Activated CD4-positive, alpha-beta T cell treated with anti-CD3 and anti-CD28 coated beads for 36 hours (primary cell): ENCODE measurements at places on chromosomes 2 and 18. TPM values are rescaled to one million over a fixed set of nuclear protein-coding genes. Genes with fewer than 3 reads are reported as not detected.

DNA sequence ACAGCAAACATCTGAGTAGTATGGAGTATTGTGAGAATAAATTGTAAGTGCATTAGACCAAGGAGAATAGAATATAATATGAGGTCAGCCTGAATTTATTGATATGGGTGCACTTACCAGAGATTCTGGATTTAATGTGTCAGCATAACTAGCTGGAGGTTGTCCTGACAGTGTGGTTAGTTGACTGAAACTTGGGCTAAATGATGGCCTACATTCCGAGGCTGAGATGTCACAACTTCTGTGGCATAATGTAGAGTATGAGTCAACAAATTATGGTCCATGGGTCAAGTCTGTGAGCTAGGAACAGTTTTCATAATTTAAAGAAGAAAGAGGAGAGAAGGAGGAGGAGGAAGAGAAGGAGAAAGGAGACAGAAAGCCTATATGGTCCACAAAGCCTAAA, 127.6 kb downstream of the QPCT start:
- DNase-seq, result no peak

DSC1 gene
- not detected for total RNA-seq

- no peak for DNase-seq
These were observed 163.9 kb upstream of the HNMT start for GRCh38 chr2:137800386-137800785.

NIFK gene
- 213 TPM for total RNA-seq

GRCh38 chr2:230162981-230163380, 56.8 kb downstream of the SP110 start:
- no peak for DNase-seq

DNA sequence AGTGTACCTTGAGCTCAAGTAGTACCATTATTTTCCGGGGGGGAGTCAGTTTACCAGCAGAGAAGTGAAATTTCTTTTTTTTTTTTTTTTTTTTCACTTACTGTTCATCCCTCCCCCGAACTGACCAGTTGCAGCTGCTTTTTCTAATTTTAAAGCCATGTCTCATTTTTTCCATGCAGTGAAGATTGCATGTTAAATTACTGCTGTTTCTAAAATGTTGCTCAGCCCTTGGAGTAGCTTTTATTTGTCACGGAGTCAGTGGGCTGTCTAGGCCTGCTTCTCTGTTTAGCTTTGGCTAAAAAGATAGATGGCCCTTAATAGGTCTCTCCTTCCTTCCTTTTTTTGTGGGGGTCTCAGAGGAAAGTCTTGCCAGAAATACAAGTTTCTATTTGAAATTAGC, 70.2 kb downstream of the NGEF start:
- no peak for DNase-seq

DNA sequence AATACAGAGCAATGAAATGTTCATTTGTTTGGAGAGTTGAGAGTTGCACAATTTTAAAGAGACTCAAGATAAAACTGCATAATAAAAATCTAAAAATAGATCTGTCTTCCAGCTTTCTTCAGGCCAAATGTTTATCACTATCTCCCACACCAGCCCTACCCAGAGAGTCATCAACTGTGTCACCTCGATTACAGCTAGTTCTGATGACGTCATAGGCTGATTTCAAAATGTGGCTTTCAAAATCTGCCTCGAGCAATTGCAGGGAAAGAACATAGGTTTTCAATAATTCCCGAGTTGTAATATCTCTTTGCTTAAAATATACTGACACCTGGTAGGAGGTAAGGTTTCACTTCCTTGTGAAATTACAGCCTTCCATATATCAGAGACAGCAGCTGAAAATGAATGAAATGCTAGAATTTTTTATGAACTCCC, 677.6 kb upstream of the ID2 start:
- no peak for DNase-seq

GRCh38 chr2:39632876-39633275, 32.8 kb upstream of the TMEM178A start:
- DNase-seq, result no peak

GRCh38 chr2:72130659-72131360, 16.9 kb downstream of the CYP26B1 start:
- DNase-seq, result no peak

CCDC74B gene
- total RNA-seq, result 3.2 TPM

DNA sequence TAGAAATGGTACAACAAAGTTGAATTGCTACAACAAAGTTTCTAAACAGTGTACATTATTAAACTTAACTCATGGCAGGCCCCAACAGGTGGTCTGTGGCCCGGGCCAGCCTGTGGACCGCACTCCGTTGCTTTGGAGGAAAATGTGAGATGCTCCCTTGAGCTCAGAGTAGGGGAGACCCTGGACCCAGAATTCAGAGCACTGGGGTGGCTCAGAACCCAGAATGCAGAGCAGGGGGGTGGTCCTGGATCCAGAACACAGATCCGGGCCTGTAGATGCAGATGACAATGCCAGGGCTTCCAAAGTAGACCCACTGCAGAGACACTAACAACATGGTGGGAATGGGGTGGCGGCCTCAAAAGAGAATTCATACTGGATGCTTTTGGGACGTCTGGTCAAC, 311.0 kb downstream of the NDUFA10 start:
- DNase-seq, result no peak

DNA sequence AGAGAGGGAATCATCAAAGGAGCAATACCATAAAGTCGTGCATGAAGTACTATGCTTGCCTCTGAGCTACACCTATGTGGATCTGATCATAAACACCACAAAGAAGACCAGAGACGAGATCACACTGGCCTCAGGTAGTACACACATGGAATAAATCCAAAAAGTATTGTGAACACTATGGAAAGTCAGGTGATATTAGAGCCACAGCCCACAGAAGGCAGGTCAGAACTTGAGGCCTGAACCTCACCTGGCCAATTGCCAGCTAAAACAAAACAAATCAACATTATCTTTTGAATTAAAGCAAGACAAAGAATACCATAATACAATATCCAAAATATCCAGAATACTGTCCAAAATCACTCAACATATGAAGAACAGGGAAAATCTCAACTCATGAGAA, 371.1 kb downstream of the NCKAP5 start:
- no peak for DNase-seq

- no peak for DNase-seq
These were observed 187.8 kb upstream of the TNP1 start for GRCh38 chr2:217047631-217048030.

DNA sequence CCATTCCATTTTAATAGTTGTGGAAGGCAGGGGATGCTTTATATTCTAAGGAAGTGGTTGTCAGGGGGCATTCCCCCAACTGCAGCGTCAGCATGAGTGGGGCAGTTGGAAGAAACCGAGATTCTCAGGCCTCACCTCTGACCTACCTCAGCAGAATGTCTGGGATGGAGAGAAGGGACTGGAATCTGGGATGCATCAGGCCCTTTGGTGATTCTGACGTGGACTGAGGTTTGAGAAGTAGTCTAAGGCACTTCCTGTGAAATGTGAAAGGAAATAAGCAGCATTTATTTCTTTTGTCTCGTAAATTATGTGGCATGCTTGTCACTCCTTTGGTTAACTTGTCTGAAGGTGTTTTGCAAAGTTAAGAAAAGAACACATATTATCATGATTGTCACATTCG, 540.7 kb upstream of the NETO1 start:
- no peak for DNase-seq

DNA sequence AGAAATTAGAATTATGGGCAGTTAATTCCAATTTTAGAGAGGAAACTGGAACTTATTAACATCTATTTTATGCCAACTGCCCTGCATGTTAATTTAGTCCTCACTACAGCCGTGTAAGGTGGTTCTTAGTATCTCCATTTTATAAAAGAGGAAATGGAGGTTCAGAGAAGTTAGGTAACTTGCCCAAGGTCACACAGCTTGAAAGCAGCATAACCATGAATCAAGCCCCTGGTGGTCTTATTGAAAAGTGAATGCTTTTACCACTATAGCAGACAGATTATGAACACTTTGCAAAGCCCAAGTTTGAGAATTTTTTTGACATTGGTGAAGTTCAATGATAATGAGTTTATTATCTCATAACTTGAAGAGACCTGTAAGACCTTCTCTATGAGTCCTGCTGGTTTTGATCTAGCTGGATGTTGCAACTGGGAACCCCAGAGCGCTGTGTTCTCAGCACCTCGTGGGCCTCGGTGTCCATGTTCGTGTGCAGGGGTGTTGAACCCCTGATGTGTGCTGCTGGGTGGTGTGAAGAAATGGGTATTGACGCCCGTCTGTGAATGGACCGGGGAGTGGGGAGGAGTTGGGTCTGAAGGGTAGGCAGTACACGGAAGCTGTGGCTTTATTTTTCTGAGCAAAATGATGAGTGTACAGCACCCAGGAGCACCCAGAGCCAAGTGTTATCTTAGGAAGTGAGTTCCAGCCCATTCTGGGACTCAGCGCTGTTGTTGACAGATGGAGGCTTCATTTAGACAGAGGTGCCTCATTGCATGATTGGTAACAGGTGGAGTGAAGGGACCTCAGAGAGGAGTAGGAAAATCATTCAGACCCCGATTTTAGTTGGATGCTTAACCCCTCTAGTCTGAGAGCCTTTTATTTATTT, 9.7 kb downstream of the GREB1 start:
- no peak for DNase-seq

CAPN14 gene
- 0.64 TPM for total RNA-seq

HJURP gene
- total RNA-seq, result 111 TPM

COL4A4 gene
- total RNA-seq, result not detected

CIB4 gene
- not detected for total RNA-seq

DNA sequence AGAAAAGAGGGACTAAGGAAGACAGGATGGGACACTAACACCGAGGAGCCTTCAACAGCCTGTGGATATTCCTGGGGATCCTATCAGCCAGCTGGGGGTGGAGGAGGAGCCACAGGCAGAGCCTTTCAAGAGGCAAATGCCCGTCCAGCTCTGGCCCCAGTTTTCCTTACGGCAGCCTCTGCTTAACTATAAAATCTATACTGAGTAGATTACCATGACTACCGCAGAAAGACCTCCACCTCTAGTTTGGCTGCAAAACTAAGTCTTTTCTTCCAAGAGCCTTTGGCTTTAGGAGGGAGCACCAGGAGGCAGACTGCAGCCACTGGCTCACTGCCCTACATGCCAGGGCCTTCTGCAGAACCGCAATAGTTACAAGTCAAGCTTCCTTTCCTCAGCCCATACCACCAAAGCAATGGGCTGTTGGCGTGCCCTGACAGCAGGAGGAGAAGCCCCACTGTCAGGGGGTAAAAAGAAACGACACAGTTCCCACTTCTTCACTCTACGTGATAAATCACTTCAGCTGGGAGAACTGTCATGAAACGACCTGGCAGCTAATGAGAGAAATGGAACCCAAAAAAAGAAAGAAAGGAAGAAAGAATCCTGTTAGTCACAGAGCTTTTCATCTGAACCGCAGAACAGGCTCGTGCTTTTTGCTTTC, 25.1 kb upstream of the CREB1 start:
- DNase-seq, result no peak

EDAR gene
- 0.78 TPM for total RNA-seq

- no peak for DNase-seq
These were observed 228.7 kb downstream of the LRATD1 start for GRCh38 chr2:14861181-14861580.

DNA sequence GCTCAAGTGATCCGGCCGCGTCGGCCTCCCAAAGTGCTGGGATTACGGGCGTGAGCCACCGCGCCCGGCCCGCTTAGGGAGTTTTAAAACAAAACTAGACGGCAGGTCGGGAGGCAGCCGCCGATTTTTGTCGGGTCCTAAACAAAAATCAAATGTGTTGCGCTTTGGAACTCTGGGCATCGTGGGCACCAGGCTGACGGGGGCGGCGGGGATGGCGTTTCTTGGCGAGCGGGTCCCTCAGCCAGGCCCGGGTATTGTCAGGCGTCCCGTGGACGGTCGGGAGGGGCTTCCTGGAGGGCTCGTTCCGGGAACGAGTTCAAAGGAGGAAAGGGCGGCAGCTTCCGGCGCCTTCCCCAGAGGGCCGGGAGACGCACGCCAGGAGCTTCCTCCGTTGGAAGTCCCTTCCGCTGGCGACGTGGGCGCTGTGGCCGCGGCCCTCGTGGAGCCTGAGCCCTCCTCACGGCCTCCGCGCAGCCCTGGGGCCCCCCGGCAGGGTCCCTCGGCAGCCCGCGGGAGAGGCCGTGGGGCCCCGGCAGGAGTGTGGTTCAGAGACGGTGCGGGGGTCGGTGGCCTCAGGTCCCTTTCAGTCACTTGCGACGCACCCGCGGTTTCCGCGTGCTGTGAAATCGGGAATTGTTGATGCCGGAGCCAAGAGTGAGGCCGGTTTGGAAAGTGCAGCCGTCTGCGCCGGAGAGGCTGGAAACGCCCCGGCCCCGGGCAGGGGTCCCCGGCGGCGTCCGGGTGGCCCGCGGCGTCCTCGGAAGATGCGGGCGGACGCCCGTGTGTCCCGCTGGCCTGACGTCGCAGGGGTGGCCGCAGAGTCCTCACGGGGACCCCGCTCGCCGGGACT, 59.3 kb downstream of the EMILIN2 start:
- DNase-seq, result peak; percentile 69

DNA sequence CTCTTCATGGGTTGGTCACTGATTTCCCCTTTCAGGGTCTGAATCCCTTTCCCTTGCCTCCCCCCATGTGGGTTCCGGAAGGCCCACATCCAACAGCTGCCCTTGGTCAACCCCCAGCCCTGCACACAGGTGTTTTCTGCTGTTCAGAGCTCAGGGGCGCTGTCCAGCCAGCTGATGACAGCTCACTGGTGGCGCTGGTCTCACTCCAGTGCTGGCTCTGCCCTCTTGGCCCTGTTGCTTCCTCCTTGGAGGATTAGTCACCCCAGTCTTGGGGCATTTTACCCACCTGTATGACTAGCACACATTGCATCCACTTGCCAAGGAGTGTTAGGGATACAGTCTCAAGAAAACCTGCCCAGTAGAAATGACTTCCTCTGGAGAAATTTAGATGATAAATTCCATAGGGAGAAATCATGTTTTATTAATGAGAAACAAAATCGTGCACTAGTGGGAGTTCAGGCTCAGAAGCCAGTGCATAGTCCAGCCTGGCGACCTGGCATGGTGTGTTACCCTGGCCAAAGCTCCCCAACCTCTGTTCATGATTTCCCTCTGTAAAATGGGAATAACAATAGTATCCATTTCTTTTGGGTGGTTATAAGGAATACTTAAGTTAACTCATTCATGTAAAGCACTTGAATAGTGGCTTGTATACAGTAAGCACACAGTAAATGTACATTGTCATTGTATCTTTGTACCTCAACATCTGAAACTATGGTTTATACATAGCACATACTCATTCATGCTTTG, 21.6 kb downstream of the CRIM1 start:
- no peak for DNase-seq

DNA sequence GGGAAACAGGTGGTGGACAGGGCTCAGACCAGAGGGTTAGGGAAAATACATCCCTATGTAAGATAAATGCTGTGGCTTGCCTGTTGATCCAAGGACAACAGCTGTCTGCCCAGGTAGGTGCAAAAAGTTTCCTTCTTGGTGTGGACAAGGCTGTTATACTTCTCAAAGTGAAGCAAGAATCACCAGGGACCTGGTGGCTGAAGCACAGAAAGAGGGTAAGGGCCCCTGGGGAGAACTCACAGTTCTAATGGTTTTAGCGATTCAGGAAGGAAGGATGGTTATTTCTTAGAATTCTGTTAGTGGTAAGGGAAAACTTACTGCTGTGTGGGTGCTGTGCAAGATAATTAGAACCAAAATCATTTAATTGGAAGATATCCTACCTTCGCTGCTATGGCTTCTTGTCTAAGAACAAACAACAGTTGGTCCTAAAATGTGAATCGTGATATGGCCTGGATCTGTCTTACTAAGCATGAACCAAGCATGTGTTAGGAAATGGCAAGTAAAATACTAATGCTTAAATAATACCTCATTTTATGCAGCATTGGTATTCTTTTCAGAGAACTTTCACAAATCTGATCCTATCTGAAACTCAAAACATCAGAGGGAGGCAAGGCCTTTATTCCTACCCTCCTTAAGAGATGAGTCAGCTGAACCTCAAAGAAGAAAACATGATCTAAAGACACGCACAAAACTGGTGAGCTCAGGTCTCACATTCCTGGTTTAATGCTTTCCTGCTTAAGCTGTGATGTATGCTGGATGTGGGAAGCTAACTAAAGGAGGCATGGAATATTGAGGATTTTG, 159.2 kb upstream of the THUMPD2 start:
- no peak for DNase-seq
